Testis (tissue), 5 donors: ENCODE measurements at places on chromosomes 3 and 15. TPM values are rescaled to one million over a fixed set of nuclear protein-coding genes. Genes with fewer than 3 reads are reported as not detected.

Gene USP8
- polyA plus RNA-seq: 25.0 TPM

Gene GOLGA8N
- polyA plus RNA-seq: 35.3 TPM

Gene CLCN2
- 46.7 TPM for polyA plus RNA-seq

Gene SLC22A14
- 11.9 TPM for polyA plus RNA-seq

Gene GLDN
- 0.61 TPM for polyA plus RNA-seq

Gene TP63
- polyA plus RNA-seq: 5.2 TPM

Gene SV2B
- polyA plus RNA-seq: 1.7 TPM

Gene LIPC
- 0.37 TPM for polyA plus RNA-seq

Gene DENND6A
- 16.0 TPM for polyA plus RNA-seq

Gene DNAJC17
- polyA plus RNA-seq: 22.6 TPM

Gene PPCDC
- 18.0 TPM for polyA plus RNA-seq

Gene SAMMSON
- 3.3 TPM for polyA plus RNA-seq

Gene DPPA2
- 4.9 TPM for polyA plus RNA-seq

Gene BRK1
- polyA plus RNA-seq: 250 TPM

DNA sequence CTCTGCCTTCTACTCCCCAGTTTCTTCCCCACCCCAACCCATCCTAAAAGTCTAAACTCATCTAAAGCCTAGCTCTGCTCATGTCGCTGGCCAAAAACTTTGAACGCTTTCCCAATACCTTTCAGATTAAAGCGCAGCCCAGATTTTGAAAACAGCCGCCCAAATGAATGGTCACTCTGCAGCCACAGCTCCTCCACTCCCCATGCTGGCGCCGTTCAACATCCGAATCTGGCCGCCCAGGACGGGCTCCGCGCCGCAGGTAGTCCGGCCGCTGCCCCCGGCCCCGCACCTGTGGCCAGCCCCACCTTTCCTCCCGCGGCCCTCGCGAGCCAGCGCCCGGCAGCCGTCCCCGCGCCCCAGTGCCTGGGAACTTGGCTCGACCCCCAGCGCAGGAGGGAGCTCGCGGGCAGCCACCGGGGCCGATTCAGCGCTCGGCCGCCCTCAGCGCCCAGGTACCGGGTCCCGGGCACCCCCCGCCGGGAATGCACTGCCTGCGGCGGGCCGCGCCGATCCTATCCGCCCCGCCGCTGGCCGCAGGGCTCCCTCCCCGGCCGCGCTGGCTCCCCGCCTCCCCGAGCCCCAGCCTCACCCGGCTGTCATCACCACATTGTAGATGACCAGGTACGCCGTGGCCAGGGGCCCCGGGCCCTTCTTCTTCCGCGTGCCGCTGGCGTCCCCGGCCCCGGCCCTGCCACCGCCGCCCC lies 417 bp downstream of the HACD2 start:
- DNase-seq: peak; percentile 67

- peak; percentile 21 for DNase-seq
These were observed at the start of gene PCOLCE2 for GRCh38 chr3:142888481-142889211. Gene PCOLCE2 (minus strand): TSS chr3:142889083. CDS start chr3:142888896, 187 bp downstream.

- DNase-seq: no peak
These were observed 20.9 kb downstream of the SLC6A6 start for GRCh38 chr3:14423197-14423743.

DNA sequence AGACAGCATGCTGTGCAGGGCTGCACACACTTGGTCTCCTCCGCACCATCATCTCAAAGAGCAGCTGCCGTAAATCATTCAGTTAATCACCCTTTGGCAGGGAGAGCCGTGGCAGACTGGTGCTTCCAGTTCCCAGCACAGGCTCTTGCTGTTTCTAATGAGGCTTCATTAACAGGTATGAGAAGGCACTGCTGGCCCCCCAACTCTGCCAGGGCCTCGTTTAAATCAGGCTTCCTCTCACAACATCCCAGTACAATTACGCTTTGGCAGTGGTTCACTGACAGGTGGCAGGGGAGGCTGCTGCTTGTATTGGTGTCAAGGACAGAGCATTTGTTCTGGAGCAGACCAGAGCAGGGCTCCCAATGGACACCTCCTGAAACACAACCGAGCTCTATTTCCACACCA lies 77.1 kb downstream of the BFSP2 start:
- DNase-seq: no peak

DNA sequence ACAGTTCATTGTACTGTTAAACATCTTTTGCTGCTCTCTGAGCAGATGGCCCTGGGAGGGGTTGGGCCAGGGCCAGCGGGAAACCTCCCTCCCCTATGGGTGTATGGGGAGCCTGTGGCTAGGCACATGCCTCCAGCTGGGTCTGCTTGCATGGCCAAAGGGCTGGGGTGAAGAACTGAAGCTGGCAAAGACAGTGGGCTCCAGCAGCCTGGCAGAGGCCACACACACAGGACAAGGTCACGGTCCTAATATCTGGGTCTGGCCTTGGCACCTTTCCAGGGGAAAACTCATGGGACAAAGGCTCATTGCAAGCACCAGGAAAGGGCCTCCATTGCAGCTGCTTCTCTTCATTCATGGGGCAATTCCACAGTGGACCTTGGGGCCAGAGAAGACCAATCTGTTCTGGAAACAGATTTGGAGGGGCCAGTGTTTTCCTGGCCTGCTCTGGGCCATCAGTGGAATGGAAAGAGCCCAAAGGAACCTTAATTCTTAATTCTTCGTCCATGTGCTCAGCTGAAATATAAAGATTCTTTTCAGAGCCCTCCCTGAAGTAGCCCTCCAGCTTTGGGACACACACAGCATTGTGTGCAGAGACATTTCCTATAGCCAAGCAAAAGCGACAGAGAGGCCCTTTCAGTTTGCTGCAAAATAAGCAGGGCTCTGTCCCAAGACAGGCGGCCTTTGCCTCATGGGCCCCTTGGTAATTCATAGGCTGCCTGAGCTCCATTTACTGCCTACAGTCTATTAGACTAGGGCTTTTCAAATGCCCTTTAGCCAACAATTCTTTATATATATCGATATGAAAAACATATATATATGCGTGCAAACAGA lies 11.3 kb upstream of the LIMD1 start:
- DNase-seq: peak; percentile 82

DNA sequence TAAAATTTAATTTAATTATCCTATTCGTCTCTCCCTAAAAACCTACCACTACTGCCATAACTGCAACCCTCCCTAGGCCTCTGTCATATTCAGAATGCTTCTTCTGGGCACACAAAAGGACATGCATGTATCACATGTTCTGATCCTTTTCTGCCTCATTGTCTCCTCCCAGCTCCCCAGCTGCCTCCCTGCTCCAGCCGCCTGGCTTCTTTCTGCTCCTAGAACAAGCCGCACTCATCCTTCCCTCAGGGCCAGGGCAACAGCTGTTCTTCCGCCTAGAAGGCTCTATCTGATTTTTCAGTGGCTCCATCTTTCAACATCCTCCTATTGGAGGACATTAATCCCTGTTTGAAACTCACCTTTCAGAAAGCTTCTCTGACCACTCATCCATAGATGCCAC lies 38.6 kb downstream of the TMED3 start:
- DNase-seq: no peak

DNA sequence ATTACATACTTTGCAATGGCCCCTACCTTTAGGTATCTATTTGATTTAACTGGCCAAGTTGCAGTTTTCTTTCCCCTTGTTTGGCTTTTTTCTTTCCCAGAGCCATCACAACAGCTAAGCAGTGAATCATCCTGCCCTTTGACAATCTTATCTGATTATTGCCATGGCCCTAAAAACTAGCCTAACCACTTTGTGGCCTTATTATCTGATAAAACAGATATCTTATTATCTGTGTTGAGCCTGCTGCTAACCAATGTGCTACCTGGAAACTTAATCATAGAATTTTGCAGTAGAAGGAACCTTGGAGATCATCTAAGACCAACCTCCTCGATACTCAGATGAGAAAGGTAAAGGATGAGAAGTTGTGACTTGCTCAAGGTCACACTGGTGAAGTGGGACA lies 37.1 kb downstream of the EIF4E3 start:
- DNase-seq: no peak

- no peak for DNase-seq
These were observed 14.2 kb upstream of the U2SURP start for GRCh38 chr3:142987080-142987700.

DNA sequence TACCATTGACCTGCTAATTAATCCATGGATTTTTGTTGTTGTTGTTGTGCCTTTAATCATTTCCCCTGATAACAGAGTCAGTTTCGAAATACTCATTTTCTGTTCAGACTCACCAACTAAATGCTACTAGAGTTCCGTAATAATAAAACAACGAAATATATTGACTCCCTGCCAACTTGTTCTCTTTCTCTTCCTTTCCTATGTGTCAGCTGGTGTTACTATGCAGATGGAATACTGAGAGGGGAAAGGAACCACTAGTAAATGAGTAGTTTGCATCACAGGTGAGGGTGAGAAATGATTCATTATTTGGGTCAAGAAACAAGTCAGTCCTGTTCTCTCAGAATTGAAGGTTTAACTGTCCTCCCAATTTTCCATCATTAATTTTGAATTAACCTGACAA lies 1027.3 kb downstream of the TUSC7 start:
- no peak for DNase-seq

DNA sequence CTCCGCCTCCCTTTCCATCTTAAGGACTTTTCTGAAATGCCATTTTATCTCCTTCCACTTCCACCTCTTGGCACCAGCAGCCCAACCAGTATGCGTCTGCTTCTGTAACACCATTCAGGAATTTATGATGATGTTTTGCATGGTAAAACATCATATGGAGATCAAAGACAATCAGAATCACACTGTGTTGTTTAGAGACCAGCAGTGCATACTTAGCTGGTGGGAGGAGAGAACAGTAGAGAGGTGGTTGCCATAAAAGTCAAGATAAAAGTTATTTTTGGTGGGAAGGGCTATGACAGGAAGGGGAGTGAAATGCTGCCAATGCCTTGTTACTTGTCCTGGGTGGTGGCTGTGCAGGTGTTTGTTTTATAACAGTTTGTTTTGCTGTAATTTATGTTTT lies 268.0 kb downstream of the OPA1 start:
- no peak for DNase-seq

DNA sequence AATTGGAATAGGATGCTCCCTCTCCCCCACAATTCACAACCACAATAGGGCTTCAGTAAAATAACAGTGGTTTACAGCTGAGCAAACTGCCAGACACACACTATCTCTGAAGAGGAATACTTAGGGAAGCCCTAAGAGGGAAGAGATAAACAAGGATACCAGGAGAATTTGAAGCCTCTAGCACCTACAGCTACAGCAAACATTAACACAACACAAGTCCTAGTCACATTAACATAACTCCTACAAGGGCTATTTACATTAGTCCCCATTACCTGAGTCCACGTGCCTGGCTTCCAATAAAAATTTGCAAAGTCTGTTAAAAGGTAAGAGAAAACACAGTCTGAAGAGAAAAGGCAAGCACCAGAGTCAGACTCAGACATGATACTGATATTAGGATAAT lies 346.9 kb upstream of the CDIN1 start:
- DNase-seq: no peak

- DNase-seq: no peak
These were observed 42.8 kb downstream of the ALDH1L1 start for GRCh38 chr3:126137490-126138130.

GRCh38 chr15:26028086-26028740 lies 165.1 kb upstream of the ATP10A start:
- no peak for DNase-seq

DNA sequence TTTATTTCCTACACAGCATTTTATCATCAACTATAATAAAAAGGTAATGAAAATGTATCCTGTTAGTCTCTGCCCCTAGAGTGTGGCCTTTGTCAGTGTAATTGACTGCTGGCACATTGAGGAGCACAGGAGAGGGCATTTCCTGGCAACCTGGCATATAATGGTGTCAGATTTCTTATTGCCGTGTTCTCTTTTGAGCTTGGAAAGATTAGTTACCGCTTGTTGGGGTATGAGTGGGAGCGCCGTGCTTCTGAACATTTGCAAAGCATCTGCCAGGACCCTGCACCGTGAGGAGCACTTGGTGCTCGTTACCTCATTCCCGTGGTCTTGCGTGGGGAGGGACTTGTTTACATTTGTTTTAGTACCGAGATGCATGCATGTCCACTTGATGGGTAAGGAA lies 124.4 kb downstream of the PTPRG start:
- no peak for DNase-seq

DNA sequence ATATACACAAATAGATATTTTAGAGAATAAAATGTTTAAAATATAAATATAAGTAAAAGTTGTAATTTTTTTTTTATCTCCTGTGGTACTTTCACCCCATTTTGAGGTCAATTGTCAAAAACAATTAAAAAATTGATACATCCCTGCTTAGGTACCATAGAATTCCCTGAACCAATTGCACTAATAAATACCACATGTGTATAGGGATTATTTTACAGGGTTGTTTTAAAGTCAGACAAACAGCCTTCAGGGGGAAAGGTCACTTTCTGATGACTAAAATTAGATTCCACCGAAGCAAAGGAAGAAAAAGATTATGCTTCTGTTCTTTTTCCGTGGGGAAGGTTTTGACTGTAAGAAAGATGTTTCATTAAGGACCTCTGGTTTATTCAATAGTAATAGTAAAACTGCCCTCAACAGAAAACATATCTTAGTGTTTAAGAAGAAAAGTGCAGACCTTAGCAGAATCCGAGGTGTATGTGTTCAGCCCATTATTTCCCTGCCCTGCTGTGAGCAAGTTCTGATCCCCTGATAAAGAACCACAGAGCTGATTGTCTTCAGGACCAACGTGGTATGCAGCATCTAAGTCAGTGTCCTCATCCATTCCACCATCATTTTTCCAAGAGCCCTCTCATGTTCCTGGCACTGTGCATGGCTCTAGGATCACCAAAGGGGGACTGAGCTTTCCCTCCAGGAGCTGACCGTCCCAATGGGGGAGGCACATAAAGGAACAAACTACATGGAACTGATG lies 132.9 kb upstream of the IL12A start:
- DNase-seq: no peak

- no peak for DNase-seq
These were observed 304.6 kb downstream of the NAALADL2 start for GRCh38 chr3:175163686-175164085.

DNA sequence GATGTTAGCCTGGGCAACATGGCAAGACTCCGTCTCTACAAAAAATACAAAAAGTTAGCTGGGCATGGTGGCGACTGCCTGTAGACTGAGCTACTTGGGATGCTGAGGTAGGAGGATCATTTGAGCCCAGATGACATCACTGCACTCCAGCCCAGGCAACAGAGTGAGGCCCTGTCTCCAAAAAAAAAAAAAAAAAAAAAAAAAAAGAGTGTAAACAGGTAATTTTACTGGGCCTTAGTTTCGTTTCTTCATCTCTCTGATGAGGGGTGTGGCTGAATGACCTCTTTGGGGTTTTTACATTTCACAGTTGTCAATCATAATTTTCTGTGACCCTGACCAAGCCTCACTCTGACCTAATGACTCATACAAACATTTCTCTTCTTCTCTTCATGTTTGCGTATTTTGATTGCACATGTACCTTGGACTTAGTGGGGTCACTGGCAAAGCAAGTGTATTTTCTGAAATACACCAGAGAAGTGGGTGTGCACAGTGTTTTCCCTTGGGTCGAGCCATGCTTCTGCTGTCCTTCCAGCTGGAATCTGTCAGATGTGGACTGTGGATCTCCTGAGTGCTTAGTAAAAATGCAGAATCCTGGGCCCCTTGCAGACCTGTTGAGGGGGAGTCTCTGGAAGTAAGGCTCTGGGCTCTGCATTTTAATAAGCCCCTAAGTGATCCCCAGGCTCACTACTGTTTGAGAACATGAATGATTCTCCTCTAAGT lies 140.5 kb downstream of the FNDC3B start:
- DNase-seq: no peak
